Stimulated activated CD4-positive, alpha-beta T cell treated with anti-CD3 and anti-CD28 coated beads, Interleukin-2, amount 100 ng/mL, for 24 hours (primary cell): ENCODE measurements at places on chromosomes 11 and 22.

- DNase-seq, result no peak
Measured at GRCh38 chr11:132943357-132943705, 589.0 kb downstream of the OPCML start.

DNA sequence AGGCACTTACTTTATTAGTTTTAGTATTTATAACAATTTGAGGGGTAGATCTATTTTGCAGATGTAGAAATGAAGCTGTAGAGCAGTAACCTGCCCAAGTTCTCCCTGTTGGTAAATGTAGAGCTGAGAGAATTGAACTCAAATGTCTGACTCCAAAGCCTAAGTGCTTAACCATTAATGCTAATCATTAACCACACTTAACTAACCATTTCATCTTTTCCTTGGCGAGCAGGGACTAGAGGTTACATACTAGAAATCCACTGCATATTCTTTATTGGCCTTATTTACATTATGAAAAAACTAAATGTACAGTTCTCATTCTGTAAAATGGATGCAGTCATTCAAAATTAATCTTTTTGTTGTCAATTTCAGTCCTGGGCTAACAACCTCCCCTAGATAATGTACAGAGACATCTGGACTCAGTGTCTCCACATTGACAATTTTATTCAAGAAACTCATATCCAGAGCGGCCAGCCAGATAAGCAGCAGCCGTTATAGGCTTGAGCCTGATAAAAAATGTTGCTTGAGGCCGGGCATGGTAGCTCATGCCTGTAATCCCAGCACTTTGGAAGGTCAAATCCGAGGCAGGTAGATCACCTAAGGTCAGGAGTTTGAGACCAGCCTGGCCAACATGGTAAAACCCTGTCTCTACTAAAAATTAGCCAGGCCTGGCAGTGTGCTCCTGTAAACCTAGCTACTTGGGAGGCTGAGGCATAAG lies 76.7 kb upstream of the PICALM start:
- DNase-seq, result no peak

- no peak for DNase-seq
Measured at GRCh38 chr11:129189646-129190045, 2.5 kb downstream of the ARHGAP32 start.

DNA sequence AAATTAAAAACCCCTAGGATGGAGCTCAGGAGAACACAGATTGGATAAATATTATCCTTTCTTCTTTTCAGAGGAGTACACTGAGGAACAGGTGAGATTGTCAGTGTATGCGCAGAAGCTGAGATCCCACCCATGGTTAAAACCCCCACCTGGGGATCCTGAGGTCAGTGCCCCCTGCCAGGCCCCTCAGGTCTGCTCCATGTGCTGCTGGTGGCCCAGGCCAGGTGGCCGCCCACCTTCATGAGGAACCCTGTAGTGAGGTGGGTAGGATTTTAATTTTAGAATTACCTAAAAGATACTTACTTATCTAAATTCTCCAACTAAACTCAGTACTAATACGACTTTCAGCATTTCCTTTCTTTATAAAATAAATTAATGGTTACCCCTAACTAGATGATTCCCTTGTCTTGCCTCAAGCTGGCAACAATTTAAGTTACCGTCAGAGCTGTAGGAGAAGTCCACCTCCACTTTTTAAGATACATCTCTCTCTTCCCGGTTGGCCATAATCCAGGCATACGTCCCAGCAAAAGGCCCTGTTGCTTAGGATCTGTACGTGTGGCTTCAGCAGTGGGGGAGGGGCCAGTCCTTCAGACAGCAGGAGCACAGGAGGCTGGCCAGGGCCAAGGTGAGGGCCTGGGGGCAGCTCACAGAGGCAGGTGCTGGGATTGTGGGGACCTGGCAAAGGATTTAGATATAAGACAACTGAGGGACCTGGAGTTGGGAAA lies 61.5 kb upstream of the PITPNB start:
- DNase-seq, result no peak

GRCh38 chr22:23970201-23970641 lies 3.5 kb downstream of the DDTL start:
- no peak for DNase-seq
